ENCODE measurements at places on chromosomes 12 and 14. TPM values are rescaled to one million over a fixed set of nuclear protein-coding genes. Genes with fewer than 3 reads are reported as not detected.

DNA sequence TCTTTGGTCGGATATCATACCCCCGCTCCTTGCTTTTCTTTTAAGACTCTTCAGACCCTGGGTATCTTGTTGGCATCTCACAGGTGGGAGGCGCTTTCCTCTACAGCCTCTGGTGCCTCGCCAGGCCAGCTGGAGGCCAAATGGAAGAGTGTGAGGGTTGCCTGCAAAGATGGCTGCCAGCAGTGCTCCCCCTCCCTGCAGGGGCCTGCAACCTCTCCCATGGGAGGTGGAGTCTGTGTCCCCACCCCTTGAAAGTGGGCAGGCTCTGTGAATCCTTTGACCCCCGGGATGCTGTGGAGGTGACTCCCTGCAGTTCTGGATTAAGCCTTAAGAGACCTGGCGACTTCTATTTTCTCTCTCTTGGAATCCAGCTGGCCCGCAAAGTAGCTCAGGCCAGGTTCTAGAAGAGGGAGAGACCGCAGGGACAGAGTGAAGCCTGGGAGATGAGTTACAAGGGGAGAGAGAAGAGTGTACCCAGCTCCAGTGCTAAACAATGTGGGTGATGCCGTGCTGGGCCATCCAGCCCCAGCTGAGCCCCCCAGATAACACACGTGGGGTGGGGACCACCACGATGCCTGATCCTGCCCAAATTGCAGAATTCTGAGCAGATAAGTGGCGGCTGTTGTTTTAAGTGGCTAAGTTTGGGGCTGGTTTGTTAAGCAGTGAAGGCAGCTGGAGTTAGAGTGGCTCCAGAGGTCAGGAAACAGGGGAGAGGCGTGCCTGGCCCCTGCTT is 37.9 kb upstream of the NCOR2 start:
- H3K4me1 ChIP-seq = peaks cover 18% of the 10 kb centered on the region
- DNase-seq = no peak
- no peaks in the 10 kb centered on the region for H3K27me3 ChIP-seq
- H3K36me3 ChIP-seq = no peaks in the 10 kb centered on the region
- no peak overlapping the region for H3K27ac ChIP-seq
- H3K4me3 ChIP-seq = no peak overlapping the region

DNA sequence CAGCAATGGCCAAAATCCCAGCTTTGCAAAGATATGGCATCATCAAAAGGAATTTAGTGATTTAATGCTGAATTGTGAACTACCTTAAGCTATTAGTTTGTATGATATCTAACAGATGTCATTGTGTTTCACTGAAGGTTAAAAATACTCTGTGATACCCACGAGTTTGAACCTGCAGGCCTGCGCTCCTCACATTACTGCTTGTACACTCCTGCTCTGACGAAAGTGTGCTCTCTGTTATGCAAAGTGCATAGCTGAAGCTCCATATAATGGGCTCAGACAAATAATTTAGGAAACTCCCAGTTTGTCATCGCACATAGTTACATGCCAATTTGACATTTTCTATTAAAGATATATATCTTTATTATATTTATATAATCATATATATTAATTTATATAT is 52.2 kb downstream of the SPPL3 start:
- H3K27me3 ChIP-seq = no peaks in the 10 kb centered on the region
- DNase-seq = no peak
- no peak overlapping the region for H3K4me3 ChIP-seq
- H3K36me3 ChIP-seq = no peaks in the 10 kb centered on the region
- no peak overlapping the region for H3K27ac ChIP-seq

IRF2BPL gene
- 16.2 TPM for total RNA-seq

- H3K27ac ChIP-seq = no peak overlapping the region
- no peak overlapping the region for H3K4me3 ChIP-seq
- no peaks in the 10 kb centered on the region for H3K4me1 ChIP-seq
- H3K27me3 ChIP-seq = no peaks in the 10 kb centered on the region
- DNase-seq = no peak
Measured at GRCh38 chr14:96627386-96627785, 125.2 kb downstream of the PAPOLA start.

KLRC2 gene
- total RNA-seq = 0.34 TPM

DNA sequence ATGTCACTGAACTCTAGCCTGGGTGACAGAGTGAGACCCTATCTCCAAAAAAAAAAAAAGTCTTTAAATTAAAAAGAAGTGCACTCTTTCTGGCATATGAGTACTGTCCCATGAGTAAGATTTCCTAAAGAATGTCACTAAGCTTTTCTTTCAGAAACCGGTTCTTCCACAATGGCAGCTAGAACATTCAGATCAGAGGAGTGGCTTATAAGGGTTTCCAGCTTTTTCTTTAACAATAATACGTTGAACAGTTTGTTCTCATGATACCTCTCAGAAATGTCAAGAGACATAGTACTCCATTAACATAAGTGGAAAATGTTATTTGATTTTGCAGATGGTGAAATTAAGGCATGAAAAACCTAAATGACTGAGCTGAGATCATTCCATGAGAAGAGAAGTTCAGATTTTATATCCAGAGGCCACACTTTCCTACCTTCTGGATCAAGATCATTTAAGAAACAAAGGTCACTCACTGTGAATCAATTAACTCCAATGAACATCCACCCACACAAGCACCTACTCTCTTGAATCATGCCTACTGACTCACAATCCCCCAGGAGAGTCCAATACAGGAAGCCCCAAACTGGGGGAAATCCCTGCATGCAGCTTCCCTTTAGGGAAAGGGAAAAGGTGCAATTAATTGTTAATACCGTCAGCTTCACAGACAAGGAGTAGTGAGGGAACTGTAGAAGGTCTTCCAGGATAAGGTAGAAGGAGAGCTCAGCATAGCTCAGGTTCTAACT is 86.9 kb downstream of the SPTSSA start:
- no peaks in the 10 kb centered on the region for H3K36me3 ChIP-seq
- no peak overlapping the region for H3K4me3 ChIP-seq
- no peaks in the 10 kb centered on the region for H3K4me1 ChIP-seq
- no peak for DNase-seq
- no peaks in the 10 kb centered on the region for H3K27me3 ChIP-seq

Measured in pancreas (tissue), 10 donors.